PC-9 (cell line): ENCODE measurements at places on chromosomes 2 and 18. TPM values are rescaled to one million over a fixed set of nuclear protein-coding genes. Genes with fewer than 3 reads are reported as not detected.

IL1B gene
- 1.4 TPM in 2 replicates for total RNA-seq

SERPINB4 gene
- total RNA-seq, result not detected in 2 replicates

IER3IP1 gene
- total RNA-seq, result 8.8 and 9.1 TPM in 2 replicates

HSPD1 gene
- 532 and 557 TPM in 2 replicates for total RNA-seq

CPS1 gene
- total RNA-seq, result 20.3 and 27.5 TPM in 2 replicates

IMPACT gene
- 29.0 and 32.9 TPM in 2 replicates for total RNA-seq

RAPH1 gene
- total RNA-seq, result 16.5 and 16.8 TPM in 2 replicates

- no peak overlapping the region for H3K4me3 ChIP-seq
- H3K27ac ChIP-seq, result no peak overlapping the region
- H3K36me3 ChIP-seq, result no peaks in the 10 kb centered on the region
- H3K27me3 ChIP-seq, result no peaks in the 10 kb centered on the region
- peaks cover 7% of the 10 kb centered on the region for H3K4me1 ChIP-seq
These were observed 89.5 kb upstream of the RBMS1 start for GRCh38 chr2:160583146-160583535.

DNA sequence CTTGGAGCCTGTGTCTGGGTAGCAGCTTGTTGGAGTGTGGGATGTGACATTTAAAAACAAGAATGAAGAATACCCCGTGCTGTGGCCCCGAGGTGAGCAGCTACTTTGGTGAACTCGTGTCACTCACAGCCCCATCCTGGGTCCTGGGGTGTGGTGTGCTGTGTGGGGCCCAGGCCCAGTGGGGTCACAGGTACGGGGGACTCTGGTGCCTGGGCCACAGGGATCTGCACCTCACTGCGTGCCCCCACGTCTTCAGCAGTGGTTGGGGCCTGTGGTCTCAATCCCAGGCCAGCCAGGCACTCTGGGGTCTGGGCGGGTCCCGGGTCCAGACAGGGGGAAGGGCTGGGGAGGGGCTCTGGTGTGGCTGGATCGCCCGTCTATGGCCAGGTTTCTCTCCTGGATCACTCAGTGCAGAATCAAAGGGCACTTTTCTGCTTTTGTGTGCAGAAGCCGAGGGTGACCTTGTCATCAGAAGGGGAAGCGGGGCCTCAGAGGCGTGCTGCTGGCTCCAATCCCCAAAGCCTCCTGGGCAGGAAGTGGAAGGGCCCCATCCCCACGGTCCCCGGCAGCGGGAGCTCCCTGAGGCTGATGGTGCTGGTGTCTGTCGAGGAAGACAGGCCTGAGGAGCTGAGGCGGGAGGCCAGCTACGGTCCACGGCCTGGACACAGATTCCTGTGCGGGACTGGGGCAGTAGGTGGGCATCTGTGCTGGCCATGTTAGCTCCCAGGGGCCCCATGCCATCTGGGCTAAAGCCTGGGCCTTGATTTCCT, 1.4 kb downstream of the GPR35 start:
- no peak overlapping the region for H3K27ac ChIP-seq
- H3K36me3 ChIP-seq, result no peaks in the 10 kb centered on the region
- H3K4me1 ChIP-seq, result no peaks in the 10 kb centered on the region
- H3K4me3 ChIP-seq, result no peak overlapping the region

- H3K4me3 ChIP-seq, result no peak overlapping the region
- H3K4me1 ChIP-seq, result no peaks in the 10 kb centered on the region
- no peak for DNase-seq
- H3K27ac ChIP-seq, result no peak overlapping the region
- H3K27me3 ChIP-seq, result no peaks in the 10 kb centered on the region
These were observed 32.7 kb downstream of the CTLA4 start for GRCh38 chr2:203900253-203900652.

DNA sequence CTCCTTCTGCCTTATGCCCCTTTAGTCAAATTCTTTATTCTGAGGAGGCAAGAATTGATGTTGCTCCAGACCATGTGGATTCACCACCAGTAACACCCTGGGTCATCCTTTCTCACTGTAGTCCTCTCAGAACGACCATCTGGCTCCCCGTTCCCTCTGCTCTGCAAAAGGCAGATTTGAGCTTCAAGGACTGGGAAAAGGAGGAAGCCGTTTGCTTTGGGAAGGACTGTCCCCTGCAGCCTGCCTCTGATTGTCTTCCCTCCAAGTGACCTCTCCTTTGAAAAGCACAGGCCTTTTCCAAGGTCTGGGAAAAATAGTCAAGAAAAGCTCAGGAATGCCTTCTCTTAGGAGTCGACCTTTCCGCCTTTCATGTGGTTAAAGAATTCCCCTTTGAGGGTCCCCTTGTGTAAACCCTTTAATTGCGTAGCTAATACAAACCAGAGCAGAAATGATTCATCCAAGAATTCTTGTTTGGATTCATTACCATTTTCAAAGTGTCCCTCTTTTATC, 130.1 kb upstream of the COPS8 start:
- no peak overlapping the region for H3K27ac ChIP-seq
- H3K4me1 ChIP-seq, result no peaks in the 10 kb centered on the region
- peaks cover 37% of the 10 kb centered on the region for H3K27me3 ChIP-seq
- no peak for DNase-seq
- no peaks in the 10 kb centered on the region for H3K36me3 ChIP-seq
- H3K4me3 ChIP-seq, result no peak overlapping the region

GRCh38 chr2:224780106-224780505, 63.9 kb upstream of the CCDC195 start:
- H3K36me3 ChIP-seq, result no peaks in the 10 kb centered on the region
- H3K4me3 ChIP-seq, result no peak overlapping the region
- H3K27ac ChIP-seq, result no peak overlapping the region
- no peaks in the 10 kb centered on the region for H3K27me3 ChIP-seq

DNA sequence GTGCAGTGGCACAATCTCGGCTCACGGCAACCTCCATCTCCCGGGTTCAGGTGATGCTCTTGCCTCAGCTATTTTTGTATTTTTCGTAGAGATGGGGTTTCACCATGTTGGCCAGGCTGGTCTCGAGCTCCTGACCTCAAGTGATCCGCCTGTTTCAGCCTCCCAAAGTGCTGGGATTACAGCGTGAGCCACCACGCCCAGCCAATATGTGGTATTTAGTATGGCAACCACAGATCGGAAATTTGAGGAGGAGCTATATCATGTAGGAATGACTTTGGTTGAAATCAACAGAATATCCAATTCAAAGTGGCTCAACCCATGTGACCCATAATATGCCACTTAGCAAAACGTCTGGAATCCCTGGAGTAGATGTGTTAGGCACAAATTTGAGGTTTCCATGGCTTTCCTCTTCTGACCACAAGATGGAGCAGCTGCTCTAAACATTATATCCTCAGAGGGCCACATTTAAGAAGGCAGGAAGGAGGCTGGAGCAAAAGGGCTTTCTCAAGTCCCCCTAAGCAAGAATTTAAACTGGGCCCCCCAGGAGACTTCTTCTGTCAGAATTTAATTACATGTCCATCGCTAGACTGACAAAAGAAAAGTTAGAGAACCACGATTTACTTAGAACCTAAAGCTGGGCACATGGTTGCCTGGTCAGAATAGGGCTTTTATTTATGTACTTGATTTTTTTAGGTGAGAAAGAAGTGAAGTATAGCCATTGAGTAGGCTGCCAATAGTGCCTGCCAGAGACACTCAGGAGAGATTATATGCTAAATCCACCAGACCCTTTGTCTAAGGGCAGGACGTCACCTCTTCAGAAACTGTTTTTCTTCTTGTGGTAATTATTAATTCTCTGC, 49.6 kb upstream of the ITSN2 start:
- no peaks in the 10 kb centered on the region for H3K36me3 ChIP-seq
- no peaks in the 10 kb centered on the region for H3K27me3 ChIP-seq

GRCh38 chr2:102304268-102304667, 7.1 kb upstream of the IL1RL1 start:
- no peak overlapping the region for H3K4me3 ChIP-seq
- no peaks in the 10 kb centered on the region for H3K27me3 ChIP-seq
- no peaks in the 10 kb centered on the region for H3K36me3 ChIP-seq
- H3K27ac ChIP-seq, result no peak overlapping the region
- no peaks in the 10 kb centered on the region for H3K4me1 ChIP-seq

DNA sequence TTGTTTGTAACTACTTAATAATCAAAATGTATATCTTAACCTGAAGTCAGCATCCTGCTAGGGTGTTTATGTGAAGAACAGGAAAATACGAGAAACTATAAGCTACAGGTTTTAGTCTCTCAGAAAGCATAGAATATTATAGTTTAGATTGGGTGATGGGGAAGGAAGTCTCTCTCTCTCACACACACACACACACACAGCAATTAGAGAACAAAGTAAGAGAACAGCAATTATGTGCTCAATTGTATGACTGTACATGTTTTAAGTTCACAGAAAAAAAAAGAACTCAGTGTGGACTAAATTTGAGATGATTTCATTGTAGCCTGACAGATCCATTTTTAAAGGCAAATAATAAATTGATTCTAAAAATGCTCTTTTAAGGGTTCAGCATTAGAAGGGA, 94.3 kb upstream of the ZNF516 start:
- H3K4me3 ChIP-seq, result no peak overlapping the region
- no peaks in the 10 kb centered on the region for H3K36me3 ChIP-seq
- H3K27ac ChIP-seq, result no peak overlapping the region
- H3K4me1 ChIP-seq, result no peaks in the 10 kb centered on the region

- H3K4me1 ChIP-seq, result no peaks in the 10 kb centered on the region
- no peaks in the 10 kb centered on the region for H3K27me3 ChIP-seq
- H3K27ac ChIP-seq, result no peak overlapping the region
- H3K36me3 ChIP-seq, result peaks cover 14% of the 10 kb centered on the region
These were observed 5.5 kb downstream of the DCTN1 start for GRCh38 chr2:74374509-74375205.

GRCh38 chr2:44167311-44167907, 1.3 kb upstream of the PPM1B start:
- no peak for DNase-seq
- H3K4me3 ChIP-seq, result peak overlapping the region; percentile 57
- no peaks in the 10 kb centered on the region; the same call in 1 of the 2 replicates for H3K36me3 ChIP-seq
- no peaks in the 10 kb centered on the region for H3K27me3 ChIP-seq

- peak overlapping the region; percentile 61 for H3K27ac ChIP-seq
- H3K4me3 ChIP-seq, result no peak overlapping the region
- DNase-seq, result peak; percentile 56
- H3K36me3 ChIP-seq, result no peaks in the 10 kb centered on the region
- no peaks in the 10 kb centered on the region for H3K27me3 ChIP-seq
These were observed 3.9 kb downstream of the KCNK3 start for GRCh38 chr2:26696351-26696816.

DNA sequence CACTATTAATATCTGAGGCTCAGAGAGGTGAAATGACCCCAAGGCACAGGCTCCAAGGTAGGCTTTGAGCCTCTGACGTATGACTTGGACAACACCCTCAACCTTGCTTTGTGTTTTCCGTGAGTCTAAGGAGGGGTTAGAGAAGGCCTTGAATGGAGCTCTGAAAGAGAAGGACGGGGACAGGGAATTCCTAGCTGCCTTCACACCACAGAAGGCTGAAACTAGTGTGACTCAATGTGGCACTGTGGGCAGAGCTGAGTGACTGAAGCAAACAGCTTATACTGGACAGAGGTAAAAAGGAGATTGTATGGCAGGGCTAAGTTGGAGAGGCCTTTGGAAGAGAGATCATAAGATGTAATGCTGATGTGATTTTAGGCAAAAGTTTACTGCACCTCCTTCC, 3.5 kb upstream of the NCK2 start:
- no peak for DNase-seq
- peaks cover 13% of the 10 kb centered on the region for H3K4me1 ChIP-seq
- no peak overlapping the region for H3K4me3 ChIP-seq
- peaks cover 9% of the 10 kb centered on the region; the same call in 1 of the 2 replicates for H3K27me3 ChIP-seq
- no peaks in the 10 kb centered on the region for H3K36me3 ChIP-seq

GRCh38 chr2:36963106-36963505, 3.2 kb downstream of the STRN start:
- H3K27me3 ChIP-seq, result no peaks in the 10 kb centered on the region
- DNase-seq, result peak; percentile 97
- H3K36me3 ChIP-seq, result 0 out of 2 replicates have a peak, but pooled peaks cover 4% of the 10 kb centered on the region
- H3K27ac ChIP-seq, result peak overlapping the region; percentile 61
- peak overlapping the region; percentile 25; the same call in 1 of the 2 replicates for H3K4me3 ChIP-seq

DNA sequence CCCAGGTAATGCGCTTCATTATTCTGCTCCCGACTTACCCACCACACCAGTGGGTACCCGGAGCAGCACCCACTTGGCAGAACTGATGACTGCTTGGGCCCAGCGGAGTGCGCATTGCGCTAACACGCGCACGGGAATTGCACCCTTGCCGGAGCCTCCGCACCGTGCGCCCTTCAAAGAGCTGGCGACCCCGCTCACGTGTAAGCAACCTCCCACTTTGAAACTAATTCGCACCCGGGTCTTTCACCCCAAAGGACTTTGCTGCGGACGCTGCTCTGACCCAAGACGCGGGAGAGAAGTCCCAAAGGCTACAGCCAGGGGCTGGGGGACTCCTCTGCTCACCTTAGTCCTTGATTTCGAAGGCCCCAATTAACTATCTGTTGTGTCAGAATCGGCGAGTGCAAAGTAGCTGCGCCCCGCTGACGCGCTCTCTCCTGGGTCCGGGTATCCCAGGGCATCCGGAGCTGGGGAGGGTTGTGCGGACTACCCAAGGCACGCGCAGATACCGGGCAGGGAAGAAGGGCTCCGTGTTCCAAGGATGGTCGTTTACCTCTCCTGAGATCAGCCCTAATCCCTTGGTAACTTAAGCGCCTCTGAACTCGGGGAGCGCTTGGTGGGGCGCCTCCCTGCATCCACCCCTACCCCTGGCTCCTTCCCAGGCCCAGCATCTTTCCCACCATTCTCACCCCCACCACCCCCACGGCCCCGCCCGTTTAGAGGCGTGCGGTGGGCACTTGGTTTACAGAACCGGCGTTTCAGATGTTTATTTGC, 13.1 kb upstream of the SATB2 start:
- H3K27ac ChIP-seq, result no peak overlapping the region
- no peak overlapping the region for H3K4me3 ChIP-seq
- peaks cover 26% of the 10 kb centered on the region; the same call in 1 of the 2 replicates for H3K27me3 ChIP-seq
- no peak for DNase-seq
- no peaks in the 10 kb centered on the region for H3K36me3 ChIP-seq

DNA sequence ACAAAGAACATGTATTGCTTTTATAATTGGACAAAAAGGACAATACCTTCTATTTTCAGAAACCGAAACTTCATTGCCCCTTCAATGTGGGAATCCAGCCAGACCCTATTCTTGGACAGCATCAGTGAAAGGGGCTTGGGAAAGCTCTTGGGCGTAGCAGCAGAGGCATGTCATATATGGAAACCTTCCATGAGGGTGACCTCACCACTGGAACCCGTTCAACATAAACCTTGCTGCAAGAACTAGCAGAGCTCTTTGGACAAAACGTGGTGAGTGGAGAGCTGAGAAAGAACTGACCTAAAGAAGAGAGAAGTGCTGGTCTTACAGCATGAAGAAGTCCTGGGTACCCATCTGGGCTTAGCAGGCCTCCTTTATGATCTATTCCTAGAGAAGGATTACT, 22.7 kb upstream of the ACTG2 start:
- H3K4me1 ChIP-seq, result peaks cover 5% of the 10 kb centered on the region; the same call in 1 of the 2 replicates
- no peak overlapping the region for H3K4me3 ChIP-seq
- H3K27ac ChIP-seq, result no peak overlapping the region
- no peak for DNase-seq
- peaks cover 10% of the 10 kb centered on the region; the same call in 1 of the 2 replicates for H3K36me3 ChIP-seq
- no peaks in the 10 kb centered on the region for H3K27me3 ChIP-seq
